ENCODE measurements at places on chromosomes 7 and 10. TPM values are rescaled to one million over a fixed set of nuclear protein-coding genes. Genes with fewer than 3 reads are reported as not detected.
A peak's percentile ranks its signal among the peaks of the same experiment; 100 is the strongest.

Gene NRAP
- not detected for total RNA-seq

DNA sequence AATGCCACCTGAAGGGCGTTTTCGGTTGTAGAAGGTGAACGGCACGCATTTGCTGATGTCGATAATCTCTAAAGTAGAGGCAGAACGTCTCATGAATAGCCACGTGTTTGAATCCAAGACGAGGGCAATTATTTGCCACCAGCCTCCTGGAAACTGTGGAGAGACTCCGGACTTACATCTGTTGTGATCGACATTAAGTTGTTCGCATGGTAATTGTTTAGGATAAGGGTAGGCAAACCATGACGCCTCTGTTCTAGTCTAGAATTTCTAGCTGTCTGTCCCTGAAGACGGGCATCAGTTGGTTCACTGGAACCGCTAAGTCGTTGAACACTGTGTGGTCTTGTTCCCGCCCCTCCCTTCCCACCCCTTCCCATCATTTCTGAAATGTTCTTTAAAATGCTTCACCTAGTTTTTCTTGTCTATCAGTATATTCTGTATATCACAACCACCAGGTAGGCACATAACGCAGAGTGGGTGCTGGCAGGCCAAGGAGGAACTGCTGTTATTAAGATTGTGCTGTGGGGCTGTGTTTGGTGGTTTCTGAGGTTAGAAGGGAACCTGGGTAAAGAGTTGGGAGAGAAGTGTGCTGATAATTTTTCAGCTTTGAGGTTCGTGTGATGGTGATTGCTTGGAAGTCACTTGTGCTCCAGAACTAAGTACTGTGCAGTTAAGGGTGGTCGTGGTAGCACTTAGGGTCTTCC lies 1.2 kb downstream of the UBE3C start:
- no peak for DNase-seq

Gene AGR3
- total RNA-seq, result not detected

GRCh38 chr10:95741807-95742467 lies 14.0 kb upstream of the ENTPD1 start:
- DNase-seq, result no peak

GRCh38 chr10:21238717-21239116 lies 286.8 kb downstream of the SKIDA1 start:
- DNase-seq, result no peak

GRCh38 chr7:154364170-154364569 lies 312.0 kb downstream of the DPP6 start:
- DNase-seq, result no peak

DNA sequence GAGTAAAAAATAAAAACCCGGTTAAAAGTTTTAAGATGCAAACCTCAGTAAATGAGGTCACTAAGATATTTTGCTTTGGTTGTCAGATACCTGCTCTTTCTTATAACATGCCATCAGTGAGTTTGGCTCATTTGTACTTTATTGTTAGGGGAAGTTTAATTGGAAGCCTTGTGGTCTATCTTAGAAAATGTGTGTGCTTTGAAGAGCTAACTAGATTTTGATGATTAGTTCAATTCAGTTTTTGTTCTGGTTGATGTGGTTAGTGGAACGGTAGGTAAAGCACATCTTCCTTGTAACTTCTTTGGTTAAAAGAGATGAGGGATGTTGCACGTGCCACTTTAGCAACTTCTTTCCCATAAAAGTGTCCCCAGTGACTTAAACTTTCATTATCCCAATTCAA lies 353.4 kb upstream of the GALNT17 start:
- no peak for DNase-seq

Gene GARIN1A
- under 0.01 TPM for total RNA-seq

DNA sequence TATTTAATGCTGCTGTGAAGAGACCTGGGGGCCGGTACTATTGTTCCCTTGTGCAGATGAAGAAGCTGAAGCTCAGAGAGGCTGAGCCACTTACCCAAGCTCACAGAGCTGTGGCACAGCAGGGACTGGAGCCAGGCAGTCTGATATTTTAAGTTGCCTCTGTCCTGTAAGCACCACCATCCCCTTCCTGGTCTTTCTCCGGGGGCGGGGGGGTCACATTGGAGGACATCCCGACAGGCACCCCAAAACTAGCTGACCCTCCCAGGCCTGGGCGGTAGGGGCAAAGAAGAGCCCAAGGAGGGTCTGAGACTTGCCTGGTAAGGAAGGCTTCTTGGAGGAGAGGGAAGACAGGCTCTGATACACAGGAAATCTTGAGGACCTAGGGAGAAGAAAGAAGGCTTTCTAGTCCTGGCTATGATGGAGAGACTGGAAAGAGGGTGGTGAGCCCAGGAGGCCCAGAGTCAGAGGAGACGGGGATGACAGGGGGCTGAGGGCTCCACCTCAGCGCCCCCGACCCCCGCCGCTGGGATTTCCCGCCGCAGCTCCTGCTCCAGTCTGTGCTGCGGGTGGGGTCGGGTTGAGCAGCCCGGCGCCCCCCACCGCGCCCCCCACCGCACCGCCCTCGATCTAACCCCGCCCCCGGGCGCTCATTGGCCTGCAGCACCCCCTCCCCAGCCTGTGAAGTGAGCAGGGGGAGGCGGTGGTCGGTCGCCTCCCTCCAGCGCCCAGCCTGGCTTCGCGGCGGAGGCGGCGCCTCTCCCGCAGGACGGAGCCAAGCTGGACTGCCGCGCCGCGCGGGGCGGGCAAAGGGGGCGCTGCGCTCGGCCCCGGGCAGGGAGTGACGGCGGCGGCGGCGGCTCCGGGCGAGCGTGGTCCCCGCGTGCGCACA lies at the start of gene ADCYAP1R1:
ADCYAP1R1 (plus strand) TSS at position 711 of the 889 bp plus-strand sequence. CDS start 10,957 bp downstream, outside the sequence.
- no peak for DNase-seq

Gene ARL4A
- 62.3 TPM for total RNA-seq

- no peak for DNase-seq
Observed at GRCh38 chr10:84499846-84500245, 171.5 kb downstream of the CCSER2 start.

GRCh38 chr7:6546498-6547251 lies 4.6 kb downstream of the GRID2IP start:
- no peak for DNase-seq

Gene EIF4H
- total RNA-seq, result 332 TPM

- DNase-seq, result no peak
Observed at GRCh38 chr7:40680657-40681056, 545.9 kb downstream of the SUGCT start.

Gene DDC
- not detected for total RNA-seq

Gene NPC1L1
- 0.17 TPM for total RNA-seq

DNA sequence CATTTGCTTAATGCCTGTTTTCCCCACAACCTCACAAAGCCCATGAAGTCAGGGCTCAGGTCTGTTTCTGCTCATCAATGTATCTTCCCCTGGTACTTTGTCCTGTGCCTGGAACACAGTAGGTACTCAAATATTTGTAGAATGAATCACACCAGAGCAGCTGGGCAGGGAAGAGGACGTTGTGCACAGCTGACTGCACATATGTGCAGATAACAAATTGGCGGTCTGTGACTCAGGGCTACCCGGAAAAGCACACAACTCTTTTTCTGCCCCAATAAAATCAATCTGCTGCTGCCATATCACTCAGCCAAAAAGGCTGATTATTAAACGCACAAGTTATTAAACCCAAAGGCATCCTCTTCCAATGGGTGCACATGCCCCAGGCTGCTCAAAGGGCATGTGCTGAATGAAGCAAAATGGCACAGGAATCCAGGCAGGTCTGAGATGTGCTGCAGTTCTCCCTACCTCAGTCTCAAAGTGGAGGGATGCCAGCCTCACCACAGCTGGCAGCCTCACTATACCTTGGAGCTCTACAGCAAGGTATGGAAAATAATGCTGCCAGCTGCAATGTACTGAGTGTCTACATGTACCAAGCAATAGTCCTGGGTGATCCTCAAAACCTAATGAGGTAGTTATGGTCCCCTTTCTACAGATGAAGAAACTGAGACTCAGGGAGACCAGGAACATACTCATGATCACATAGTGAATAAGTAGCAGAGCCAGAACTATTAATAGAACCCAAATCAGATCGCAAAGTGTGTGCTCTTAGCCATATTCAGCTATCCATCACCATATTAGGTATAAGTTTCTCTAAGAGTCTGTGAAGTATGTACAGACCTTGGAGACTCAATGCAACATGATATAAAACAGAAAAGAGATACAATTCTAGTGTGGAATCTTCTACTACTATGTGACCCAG lies 43.4 kb downstream of the SORBS1 start:
- no peak for DNase-seq

Gene LRIT2
- total RNA-seq, result 0.19 TPM

GRCh38 chr10:102869258-102870198 lies at the start of gene AS3MT:
AS3MT (plus strand) TSS chr10:102869470; CDS start chr10:102869593, 123 bp downstream.
- no peak for DNase-seq

DNA sequence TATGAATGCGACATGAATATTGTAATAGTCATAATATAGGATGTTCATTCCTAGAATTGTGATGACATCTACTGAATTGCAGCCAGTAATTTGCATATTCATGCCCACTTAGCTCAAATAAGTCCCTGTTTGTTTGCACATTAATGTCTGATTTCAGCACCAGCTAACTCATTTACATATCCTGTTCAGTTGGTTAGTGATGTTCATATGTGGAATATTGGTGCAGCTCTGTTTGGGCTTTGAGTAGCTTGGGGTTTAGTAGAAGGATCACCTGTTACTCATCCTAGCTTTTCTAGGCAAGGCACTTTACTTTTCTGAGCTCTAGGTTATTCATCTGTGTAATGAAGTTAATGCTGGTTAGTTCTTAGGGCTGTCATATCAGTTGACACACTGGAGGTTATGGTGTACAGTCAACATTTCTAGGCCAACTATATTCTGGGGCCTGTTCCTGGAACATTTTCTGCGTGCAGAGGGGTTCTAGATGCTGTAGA lies 238.4 kb downstream of the EXOC4 start:
- DNase-seq, result no peak

DNA sequence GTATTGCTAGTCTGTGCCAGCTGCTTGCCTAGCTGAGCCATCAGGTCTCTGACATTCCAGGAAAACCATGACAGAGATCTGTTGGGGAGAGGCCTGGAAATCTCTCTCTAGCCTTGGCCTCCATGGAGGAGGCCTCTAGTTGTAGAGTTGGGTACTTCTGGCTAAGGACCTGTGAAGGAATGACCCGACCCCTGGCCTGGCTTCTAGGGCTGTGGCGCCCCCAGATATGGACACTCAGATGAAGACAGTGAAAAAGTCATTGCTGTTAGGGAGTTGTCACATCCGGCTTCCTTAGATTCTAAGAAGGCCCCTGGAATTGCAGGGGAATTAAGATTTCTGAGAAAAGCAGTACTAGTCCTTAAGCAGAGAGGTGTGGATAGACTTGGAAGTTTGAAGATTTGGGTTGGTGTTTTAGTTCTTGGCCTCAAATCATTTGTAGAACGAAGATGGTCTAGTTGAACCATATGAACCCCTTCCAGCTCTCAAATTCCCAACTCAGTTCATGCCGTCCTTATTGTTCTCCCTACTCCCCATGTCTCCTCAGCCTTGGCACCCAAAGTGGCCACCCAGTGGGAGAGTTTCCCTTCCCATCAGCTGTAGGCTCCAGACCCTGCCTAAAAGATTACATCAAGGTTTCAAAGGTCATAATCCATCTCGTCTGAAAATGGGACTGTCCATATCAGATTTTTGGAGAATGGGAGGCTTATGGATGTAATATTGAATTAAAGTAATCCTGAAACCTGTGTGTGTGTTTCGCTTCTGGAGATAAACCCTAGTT lies 7.0 kb downstream of the HHEX start:
- DNase-seq, result peak; percentile 68

DNA sequence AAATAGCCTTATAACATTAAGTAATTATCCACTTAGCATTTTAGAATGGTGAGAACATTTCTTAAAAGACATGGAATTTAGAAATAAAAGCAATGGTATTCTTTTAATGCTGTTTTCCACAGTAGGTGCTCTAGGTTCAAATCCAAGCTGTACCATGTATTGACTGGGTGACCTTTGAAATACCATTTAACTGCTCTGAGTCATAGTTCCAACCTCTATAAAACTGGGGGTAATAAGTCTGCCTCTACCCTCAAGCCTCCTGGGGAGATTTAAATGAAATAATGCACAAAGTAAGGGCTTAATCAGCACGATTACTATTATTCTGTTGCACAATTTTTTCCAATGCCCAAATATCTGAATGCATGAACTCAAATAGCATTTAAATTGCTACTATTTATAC lies 236.4 kb upstream of the CCDC6 start:
- DNase-seq, result no peak

Gene PVRIG
- 0.23 TPM for total RNA-seq

Gene HOXA2
- 5.4 TPM for total RNA-seq

Gene UFSP1
- total RNA-seq, result 2.1 TPM

Gene ABCC2
- total RNA-seq, result 0.32 TPM

DNA sequence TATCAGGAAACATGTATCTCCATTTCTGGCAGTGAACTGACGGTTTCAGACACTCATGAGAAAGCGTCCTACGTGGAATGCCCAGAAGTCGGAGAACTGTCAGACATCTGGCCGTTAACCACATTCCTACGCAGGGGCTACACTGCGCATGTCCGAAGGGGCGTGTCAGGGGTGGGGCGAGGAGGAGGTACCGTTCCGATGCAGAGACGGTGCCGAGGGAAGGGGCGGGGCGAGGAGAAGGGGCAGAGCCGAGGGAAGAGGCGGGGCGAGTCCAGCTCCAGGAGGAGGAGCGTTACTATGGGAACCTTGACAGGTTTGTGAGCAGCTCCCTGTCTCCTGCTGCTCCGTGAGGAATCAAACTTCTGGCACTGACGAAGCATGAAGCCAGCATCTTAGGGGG lies 366.9 kb upstream of the NUPR2 start:
- peak; percentile 57 for DNase-seq

DNA sequence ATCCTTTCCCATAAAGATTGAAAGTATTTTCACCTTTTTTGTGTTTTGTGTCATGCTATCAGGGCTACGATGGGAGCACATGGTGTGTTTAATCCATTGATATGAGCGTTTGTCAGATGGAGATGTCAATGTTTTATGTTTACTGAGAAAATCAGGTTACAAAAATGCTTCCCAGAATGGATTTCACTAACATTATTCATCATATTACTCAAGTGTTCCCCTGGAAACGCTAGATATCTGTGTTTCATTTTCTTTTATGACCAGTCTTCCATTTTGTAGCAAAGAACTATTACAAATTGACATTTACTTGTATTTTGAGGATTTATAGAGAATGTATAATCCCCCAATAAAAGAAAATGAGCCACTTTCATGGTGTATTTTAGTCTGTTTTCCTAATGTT lies 293.5 kb upstream of the AKR1E2 start:
- DNase-seq, result no peak

DNA sequence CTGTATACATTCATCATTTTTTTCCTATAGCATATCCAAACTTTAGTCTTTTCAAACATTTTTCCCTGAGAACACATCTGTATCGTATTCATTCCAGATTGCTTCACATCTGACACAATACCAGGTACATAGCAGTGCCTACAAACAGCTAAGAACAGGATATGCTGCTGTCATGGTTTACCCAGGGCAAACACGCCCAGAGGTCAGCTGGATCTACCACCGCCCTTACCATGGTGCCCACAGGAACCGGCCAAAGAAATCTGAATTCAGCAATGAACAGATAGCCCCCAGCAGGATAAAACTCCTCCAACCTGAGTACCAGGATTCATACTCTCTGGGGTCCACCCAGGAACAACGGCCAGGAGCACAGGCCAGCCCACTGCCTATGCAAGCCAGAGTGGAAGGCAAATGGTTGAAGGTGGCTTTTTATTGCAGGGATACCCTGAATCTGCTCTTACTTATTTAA lies 43.0 kb downstream of the TNS3 start:
- DNase-seq, result no peak

Gene SNX10
- total RNA-seq, result 5.0 TPM

Gene OR9A2
- not detected for total RNA-seq
